Hippocampal formation (tissue), 2 donors: ENCODE measurements at places on chromosomes 7 and 10.

DNA sequence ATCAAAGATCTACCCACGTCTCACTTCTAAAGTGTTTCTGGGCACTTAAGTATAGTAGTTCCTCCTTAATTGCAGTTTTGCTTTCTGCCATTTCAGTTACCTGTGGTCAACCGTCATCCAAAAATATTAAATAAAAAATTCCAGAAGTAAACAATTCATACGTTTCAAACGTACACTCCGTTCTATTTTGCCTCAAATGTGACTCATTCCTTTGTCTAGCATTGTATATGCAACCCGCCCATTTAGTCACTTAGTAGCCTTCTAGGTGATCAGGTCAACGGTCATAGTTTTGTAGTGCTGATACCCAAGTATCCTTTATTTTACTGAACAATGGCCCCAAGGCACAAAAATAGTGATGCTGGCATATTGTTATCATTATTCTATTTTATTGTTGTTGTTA lies 33.8 kb downstream of the HGF start:
- DNase-seq: no peak

GRCh38 chr10:113278664-113279063 lies 274.2 kb upstream of the HABP2 start:
- DNase-seq: no peak

DNA sequence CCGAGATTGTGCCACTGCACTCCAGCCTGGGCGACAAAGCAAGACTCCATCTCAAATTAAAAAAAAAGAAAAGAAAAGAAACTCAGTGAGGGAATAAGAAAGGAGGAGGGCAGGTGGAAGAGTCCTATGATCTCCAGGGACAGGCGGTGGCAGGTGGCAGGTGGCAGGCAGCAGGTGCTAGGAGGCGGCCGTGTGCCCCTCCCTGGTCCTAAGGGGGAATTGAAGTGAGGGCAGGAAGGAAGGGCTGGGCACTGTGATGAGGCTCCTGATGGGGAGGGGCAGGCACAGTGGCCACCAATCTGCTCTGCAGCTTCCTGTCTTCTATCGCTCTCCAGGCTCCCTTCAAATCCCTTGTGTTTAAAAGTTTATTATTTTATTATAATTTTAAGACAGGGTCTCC lies 41.2 kb upstream of the UBE3C start:
- no peak for DNase-seq

DNA sequence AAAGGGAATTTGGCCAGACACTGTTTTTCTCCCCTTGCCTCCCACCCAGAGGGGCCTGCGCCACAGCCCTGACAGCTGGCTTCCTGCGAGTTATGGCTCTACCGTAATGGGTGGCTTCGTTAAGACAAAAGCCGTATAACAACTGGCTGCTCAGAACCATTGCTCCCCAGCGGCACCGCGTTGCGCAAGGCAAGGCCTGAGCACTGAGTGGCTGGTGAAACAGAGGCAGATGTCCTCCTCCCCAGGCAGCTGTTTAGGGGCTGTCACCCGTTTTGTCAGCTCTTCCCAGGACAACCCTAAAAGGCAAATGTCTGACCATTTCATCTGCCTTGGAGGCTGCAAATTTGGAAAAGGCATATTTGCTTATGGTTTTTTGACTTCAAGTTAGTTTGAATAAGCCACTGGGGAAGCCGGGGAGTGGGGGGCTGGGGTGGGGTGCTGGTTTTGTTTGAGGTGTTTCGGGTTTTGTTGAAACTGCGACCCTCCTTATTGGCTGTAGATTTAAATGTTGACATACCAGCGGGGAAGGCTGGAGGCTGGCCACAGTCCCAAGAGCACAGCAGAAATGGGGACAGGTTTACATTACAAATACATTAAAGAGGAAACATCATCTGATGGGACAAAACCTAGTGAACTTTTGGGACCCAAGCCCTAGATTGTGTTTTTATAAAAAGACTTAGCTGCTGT lies 681 bp upstream of the SPOCK2 start:
- DNase-seq: peak; percentile 38

DNA sequence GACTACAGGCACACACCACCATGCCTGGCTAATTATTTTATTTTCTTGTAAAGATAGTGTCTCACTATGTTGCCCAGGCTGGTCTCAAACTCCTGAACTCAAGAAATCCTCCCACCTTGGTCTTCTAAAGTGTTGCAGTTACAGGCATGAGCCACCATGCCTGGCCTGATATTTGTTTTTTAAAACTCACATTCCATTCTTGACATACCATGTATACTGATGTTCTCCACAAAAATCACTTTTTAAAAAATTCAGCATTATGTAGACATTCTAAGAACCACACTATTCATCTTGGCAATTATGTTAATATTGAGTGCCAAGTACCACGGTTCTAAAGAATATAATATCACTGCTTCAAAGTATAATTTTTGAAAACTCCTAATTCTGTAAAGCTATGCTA lies 43.5 kb downstream of the IDE start:
- DNase-seq: no peak

- DNase-seq: no peak
These were observed 10.0 kb downstream of the ZCCHC24 start for GRCh38 chr10:79435271-79436065.

GRCh38 chr10:131140606-131141005 lies 170.9 kb downstream of the TCERG1L start:
- no peak for DNase-seq
